ENCODE measurements at places on chromosomes 3 and 15.

DNA sequence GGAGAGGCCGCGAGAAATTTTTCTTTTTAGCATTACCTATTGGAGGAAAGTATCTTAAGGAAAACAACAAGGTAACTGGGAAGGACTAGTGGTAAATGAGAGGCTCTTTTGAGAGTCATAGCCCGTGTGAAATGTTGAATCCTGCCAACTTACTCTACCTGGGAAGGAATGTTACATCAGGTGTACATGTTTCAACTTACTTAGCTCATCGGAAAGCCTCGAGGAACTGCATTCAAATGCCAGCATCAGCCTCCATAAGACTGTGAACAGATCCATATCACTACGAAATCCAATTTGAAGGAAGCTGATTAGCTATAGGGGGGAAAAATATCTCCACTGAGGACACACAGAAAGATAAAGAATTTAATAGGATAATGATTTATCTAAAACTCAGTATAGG lies 72.3 kb upstream of the PDZRN3 start:
- DNase-seq: no peak

GRCh38 chr3:150762662-150763121 lies 277 bp downstream of the SIAH2 start:
- no peak for DNase-seq

- no peak for DNase-seq
Measured at GRCh38 chr15:39881790-39882189, 38.3 kb downstream of the GPR176 start.

- DNase-seq: no peak
Measured at GRCh38 chr3:153634683-153635082, 472.7 kb downstream of the RAP2B start.

DNA sequence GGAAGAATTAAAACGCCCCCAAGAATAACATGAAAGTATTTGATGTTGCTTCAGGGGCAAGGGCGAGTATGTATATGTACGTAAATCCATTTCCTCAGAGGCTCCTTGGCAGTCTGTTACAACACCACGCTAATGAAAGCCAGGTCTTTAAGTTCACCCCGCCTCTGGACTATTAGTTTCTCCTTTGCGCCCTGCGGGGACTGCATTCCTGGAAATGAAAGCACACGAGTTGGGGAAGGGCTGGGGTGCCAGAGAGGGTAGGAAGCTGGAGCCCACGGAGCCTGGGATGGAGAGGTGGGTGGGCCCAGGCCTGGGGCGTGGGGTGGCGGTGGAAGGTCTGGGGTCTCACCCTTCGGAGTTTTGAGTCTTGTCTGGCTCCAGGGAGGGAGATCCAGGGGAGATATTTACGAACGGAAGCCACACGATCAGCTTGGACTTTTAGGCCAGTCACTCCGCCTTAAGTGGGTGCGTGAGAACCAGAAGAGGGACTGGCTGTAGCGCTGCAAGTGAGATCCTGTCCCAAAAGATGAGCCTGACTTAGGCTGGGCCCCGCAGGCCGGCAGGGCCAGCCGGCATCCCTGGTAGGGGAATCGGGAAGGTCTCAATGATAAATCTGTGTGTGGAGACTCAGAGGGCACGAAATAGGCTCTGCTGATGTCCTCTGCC lies 1.6 kb upstream of the PLCL2 start:
- no peak for DNase-seq

GRCh38 chr3:12648384-12648959 lies 15.4 kb downstream of the RAF1 start:
- no peak for DNase-seq

DNA sequence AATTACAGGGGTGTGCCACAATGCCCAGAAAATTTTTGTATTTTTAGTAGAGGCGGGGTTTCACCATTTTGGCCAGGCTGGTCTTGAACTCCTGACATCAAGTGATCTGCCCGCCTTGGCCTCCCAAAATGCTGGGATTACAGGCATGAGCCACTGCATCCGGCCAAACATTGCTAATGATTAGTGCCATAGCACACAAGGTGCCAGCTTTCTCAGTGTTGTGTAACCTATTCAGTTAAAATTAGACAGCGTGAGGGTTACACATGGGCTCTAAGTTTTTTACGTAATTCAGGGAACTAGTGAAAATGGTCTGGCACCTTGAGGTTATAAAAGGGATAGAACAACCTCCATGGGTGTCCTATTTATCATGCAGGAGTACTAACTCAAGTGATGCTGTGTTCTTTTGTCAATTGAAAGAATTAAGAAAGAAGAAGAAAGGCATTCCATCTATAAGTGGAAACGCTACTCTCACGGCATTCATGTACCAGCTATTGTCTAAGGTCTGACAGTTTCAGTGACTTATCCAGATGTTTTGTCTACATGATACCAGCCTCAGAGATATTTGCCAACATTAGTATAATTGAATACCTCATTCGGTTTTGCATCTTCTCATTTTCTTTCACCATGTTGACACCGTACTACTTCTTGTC lies 84.7 kb downstream of the EOMES start:
- DNase-seq: no peak

DNA sequence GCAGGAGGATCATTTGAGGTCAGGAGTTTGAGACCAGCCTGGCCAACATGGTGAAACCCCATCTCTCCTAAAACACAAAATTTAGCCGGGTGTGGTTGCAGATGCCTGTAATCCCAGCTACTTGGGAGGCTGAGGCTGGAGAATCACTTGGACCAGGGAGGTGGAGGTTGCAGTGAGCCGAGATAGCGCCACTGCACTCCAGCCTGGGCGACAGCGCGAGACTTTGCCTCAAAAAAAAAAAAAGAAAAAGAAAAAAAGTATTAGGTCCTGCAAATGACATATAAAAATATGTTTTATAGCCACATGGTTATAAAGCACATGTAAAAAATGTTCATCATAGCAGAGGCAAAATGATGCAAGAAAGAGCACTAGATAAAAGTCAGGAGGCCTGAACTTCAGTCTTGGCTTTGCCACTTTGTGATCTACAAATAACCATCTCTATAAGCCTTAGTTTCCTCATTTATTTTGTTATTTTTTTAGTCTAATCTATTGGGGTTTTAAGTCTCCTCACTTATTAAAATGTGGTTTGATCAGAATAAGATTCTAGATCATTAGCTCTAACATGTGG lies 4.9 kb downstream of the SLC12A6 start:
- no peak for DNase-seq

DNA sequence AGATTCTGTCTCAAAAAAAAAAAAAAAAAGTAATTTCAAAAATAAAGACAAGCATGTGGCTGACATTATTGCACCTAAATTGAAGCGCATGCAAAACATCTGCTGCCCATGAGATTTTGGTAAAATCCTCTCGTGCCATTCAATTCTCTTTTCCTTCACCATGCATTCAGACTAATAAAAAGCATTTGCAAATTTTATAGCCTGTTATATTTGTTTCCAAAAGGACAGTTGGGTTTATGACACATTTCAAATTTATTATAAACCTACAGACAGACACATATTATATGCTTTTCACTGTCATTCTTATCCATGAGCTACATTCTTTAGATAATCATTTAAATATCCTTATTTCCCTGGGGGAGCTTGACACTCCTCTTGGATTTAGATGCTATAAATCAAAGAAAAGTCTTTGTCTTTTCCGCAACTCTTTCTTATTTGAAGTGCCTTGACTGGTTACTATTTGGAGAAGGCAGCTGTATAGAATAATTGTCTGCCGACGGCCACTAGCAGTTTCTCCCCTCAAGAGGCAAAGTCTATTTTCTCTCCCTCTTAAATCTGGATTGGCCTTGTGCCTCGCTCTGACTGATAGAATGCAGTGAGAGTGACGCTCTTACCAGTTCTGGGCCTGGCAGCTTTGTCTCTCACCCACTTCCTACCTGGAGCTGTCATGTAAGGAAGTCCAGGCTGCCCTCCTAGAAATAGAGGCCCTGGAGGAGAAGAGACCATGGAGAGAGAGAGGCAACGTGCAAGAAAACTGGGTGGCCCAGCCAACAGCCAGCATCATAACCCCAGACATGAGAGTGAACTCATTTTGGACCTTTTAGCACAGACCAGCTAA lies 6.8 kb upstream of the LRIG1 start:
- DNase-seq: no peak

- DNase-seq: no peak
Measured at GRCh38 chr3:31312400-31312799, 220.3 kb upstream of the STT3B start.

GRCh38 chr3:24499991-24500390 lies 5.3 kb upstream of the THRB start:
- no peak for DNase-seq

All from NCI-H226 (cell line).